GM06990 (cell line): ENCODE measurements at places on chromosomes 5 and 9.

- no peak for DNase-seq
These were observed 116.3 kb downstream of the FEM1C start for GRCh38 chr5:115428248-115428647.

GRCh38 chr5:32827981-32828380 lies 116.9 kb downstream of the NPR3 start:
- DNase-seq, result no peak

- no peak for DNase-seq
These were observed 87.0 kb downstream of the ANGPTL2 start for GRCh38 chr9:127035423-127035822.

DNA sequence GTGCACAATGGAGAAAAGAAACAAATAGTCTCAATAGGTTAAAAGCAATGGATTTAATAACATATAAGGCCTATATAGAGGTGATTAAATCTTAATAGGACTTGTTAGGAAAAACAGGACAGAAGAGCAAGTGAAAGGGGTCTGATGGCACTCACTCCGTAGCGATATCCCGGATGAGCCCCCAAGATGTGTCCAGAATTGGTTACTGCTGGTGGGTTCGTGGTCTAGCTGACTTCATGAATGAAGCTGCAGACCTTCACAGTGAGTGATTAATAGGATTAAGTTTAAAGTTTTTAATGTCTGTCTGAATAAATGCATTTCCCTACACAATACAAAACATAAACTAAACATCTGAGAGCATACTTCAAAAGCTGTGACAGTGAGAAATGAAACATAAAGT lies 110.4 kb upstream of the FAM174A start:
- DNase-seq, result no peak

- no peak for DNase-seq
These were observed 85.4 kb upstream of the MIER3 start for GRCh38 chr5:57037355-57037754.

DNA sequence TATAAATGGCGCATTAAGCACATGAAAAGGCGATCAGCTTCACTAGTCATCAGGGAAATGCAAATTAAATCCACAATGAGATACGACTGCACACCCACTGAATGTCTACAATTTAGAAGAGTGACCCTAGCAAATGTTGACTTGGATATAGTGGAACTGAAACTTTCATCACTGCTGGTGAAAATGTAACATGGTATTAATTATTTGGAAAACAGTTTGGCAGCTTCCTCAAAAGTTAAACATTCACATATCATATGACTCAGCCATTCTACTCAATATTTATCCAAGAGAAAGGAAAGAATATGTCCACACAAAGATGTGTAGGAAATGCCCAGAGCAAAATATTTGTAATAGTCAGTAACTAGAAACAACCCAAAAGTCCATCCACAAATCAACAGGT lies 146.5 kb downstream of the LPAR1 start:
- DNase-seq, result no peak

- no peak for DNase-seq
These were observed 49.8 kb upstream of the GADD45G start for GRCh38 chr9:89555036-89555415.

DNA sequence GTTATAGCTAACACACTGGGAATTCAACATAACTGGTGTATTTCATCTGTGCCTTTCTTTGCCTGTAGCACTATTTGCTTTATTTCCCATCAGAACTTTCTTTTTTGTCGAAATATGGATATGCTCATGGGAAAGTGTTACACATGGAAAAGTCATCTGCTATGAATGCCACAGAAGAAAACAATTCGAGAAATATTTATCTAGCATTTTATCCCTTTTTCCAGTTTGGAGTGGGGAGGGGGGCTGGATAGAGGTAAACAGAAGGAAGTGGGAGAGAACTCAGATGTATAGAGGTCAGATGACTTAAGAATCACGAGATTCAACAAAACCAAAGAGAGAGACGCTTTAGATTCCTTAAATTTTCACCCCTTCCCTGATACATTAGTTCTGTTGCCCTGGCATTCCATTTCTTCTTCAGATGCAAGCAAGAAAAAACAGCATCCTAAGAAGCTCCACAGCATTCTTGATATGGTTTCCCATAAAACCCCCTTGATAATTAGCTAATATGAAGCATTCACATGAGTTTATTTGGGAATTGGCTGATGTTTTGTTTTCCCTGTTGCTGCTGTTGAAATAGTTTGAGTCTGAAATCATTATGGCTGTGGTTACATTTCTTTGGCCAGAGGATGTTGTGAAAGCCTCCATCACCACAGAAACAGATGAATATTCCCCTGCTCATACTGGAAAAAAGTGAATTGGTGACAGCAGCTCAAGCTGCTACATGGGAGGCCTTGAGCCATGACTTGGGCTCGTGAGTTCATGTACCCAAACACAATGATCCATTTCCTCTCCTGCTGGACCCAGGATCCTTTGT lies 335.8 kb upstream of the DAB2 start:
- no peak for DNase-seq

- DNase-seq, result no peak
These were observed 193.8 kb downstream of the SLF1 start for GRCh38 chr5:94812232-94812631.

DNA sequence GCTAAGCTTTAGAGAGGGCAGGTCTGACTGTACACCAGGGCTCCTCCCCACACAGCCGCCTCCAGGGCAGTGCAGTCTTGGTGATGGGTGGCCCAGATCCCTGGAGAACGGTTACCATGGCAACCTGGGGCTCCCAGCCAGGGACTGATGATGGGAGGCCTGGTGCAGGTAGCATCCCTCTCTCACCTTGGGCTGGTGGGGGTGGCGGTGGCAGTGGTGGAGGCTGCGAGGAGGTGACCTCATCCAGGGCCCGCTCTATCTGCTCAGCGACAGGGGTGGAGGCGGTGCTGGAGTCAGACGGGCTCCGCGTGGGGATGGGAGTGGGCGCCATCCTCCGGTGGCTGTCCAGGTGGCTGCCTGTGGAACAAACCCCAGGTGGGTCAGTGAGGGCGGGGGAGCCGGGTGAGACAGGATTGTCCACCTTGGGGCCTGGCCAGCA lies 12.3 kb downstream of the PRR7 start:
- DNase-seq, result no peak

DNA sequence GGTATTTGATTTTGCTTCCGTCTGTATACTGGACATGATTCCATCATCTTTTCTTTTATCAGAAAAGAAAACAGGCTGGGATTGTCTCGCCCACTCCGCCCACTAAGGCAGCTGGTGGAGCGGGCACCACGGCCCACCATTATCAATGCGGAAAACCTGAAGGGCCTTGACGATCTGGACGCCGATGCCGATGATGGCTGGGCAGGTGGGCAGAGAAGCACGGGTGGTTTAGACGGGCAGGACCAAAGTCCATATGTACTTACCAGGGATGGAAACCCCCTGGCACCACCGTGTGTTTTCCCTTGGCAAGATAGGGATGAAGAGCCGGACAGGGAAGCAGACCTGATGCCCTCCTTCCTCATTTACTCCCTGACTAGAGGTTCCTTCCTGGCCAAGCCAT lies 53.7 kb downstream of the PRRC2B start:
- DNase-seq, result no peak

GRCh38 chr9:137705443-137705863 lies 86.6 kb downstream of the EHMT1 start:
- DNase-seq, result peak; percentile 75

- DNase-seq, result no peak
These were observed 142.9 kb downstream of the COX7C start for GRCh38 chr5:86760661-86761060.

GRCh38 chr5:146722361-146722779 lies 156.2 kb downstream of the PPP2R2B start:
- DNase-seq, result no peak

DNA sequence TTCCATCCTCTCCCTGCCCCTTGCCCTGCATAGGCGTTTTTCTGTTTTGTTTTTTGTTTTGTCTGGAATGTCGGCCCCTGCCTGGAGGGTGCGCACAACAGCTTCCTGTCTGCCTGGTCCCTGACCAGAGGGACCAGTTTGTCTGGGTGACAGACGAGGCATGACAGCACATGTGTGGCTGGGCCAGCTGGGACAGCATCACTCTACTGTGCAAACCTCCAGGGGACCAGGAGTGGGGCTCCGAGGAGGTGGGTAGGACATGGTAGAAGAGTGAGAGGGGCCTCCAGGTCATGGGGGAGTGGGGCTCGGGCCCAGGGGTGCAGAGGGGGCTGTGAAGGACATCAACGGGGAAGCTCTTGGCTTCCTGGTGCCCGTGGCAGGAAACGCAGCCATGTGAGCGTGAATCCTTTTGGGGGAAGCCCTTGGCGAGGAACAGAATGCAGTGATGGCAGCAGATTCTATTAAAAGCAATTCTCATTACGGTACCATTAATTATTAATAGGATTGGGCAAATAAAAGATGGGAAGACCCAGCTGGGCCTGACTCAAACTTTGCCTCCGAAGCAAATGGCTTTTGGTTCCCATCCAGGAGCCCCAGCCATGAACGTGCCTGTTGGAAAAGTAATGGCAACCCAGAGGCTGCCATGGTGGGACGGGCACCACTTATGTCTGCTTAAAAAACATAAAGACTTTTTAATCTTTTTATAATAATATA lies 184.4 kb upstream of the IER5L start:
- no peak for DNase-seq

GRCh38 chr5:2139478-2139877 lies 256.8 kb upstream of the IRX4 start:
- DNase-seq, result no peak

- DNase-seq, result no peak
These were observed 60.9 kb downstream of the RXRA start for GRCh38 chr9:134386951-134387831.

DNA sequence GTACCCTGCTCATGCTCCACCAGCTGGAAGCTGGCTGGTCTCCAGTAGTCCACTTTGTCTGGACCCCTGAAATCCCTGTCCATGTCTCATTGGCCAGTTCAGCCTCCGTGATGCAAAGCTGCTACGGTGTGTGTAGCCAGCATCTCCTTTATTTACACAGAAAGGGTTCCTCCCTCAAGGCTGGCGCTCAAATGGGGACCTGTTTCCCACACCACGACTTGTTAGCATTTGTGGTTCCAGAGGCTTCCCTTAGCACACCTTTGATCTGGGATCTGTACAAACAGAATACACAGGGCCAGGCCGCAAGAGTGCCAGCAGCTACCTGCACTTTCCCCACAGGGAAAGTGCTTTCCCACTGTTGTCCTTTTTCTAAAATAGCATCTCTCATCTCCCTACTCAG lies 5.7 kb upstream of the SMU1 start:
- DNase-seq, result no peak
